ENCODE measurements at places on chromosomes 1 and 21.

- DNase-seq: no peak
Observed at GRCh38 chr1:212797681-212798080, 6.0 kb downstream of the TATDN3 start.

DNA sequence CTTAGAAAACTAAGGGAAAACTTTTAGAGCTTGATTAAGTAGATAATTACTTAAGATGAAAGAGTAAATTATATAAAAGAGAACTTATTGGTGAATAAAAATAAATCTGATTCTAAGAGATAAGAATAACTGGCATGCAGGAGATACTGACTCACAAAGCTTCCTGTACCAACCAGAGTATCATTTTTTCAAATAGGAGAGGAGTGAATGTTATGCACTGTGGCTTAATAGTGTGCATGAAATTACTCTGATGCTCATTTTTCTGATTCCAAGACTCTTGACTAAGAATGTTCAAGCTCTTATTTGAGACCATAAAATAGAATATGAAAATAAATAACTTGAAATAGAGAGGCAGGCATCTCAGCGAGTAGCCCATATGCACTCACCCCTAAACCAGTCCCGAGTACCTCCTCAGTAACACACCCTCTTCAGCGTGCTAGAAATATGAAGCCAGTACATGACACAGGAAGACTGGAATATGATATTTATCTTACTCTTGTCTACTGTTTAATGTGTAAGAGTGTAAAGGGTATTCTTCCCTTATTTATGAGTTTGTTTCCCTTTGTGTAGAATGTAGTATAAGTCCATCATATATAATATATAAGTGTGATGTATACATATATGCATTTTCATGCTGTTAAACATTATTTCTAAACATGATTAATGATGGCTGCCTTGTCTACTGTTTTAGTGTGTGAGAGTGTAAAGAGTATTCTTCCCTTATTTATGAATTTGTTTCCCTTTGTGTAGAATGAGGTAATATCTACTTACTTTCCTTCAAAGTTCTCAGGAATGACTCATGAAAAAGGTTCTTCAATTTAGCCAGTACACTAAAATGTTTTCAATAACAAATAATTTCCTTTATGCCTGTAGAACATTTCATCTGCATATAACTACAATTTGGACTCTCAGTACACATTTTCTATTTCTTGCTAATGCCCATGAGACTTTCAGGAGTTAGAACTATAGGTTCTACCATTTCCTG is 99.2 kb upstream of the PALMD start:
- DNase-seq: no peak

GRCh38 chr1:78619803-78620579 is at the start of gene IFI44L:
IFI44L (plus strand) TSS chr1:78620448; CDS start chr1:78627916, 7,468 bp downstream.
- DNase-seq: peak; percentile 63

GRCh38 chr1:214588963-214589597 is 13.9 kb upstream of the CENPF start:
- DNase-seq: no peak

GRCh38 chr1:94103608-94104007 is 17.3 kb downstream of the ABCA4 start:
- no peak for DNase-seq

- no peak for DNase-seq
Observed at GRCh38 chr1:2348346-2349325, 42.7 kb downstream of the MORN1 start.

DNA sequence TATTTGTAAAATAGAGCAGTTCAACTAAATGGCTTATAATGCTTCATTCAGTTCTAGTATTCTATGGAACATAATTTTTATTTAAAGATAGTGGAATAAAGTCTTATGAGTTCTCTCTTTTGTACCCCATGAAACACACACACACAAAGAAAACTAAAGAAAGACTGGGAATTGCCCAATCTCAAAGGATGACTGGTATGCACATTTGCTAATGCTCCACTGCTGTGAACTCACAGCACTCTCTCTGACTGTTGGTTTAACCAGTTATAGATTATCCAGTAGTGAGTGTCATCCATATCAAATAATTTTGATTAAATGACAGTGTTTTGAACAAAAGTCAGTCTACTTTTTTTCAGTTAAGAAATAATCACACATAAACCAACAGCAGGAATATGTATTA is 1082.4 kb upstream of the B3GALT2 start:
- no peak for DNase-seq

DNA sequence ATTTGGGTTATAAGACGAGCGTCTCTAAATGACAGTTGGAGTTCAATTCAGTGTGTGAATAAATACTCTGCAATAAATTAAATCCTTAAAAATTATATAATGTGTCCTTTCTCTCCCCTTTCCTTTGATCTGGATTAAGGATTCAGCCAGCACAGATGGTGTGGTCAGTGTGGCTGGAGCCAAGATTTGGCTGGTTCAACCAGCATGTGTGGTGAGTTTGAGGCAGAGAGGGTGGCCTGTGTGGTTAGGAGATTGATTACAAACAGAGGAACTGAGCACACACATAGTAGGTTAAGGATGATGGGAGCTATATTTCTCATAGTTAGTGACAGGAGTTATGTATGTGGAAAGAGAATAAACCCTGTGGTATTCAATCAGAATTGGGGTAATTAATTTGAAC is 14.2 kb upstream of the AMIGO1 start:
- DNase-seq: no peak

GRCh38 chr1:201309416-201309815 is 26.1 kb downstream of the PKP1 start:
- no peak for DNase-seq

DNA sequence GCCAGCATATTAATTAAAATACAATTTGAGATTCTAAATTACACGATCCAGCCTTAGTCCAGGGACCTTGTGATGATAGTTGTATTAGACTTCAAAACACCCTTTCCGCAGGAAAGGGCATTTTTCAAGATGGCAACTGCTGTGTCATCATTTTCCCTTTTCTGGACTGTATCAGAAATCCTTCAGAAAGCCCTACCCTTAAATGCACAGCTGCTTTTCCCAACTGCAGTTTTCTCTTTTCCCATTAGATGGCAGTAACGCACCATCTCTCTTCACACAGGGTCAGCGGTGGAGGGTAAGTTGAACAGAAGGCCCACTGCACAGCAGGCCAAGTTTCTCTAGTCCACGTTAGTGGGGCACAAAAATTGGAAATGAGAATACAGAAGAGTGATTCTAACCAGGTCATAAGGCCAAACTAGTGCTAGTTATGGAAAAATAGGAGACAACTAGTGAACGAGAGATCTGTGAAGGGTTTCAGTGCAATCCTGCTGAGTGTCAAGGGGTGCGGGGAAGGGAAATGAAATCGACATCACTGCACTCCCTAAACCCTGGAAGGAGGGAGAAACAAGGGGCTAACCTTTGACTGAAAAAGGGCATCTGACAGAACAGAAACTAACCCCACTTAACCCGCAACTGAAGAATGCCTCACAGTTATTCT is 22.1 kb upstream of the TDRD10 start:
- peak; percentile 61 for DNase-seq

GRCh38 chr1:112477550-112477949 is 31.2 kb upstream of the WNT2B start:
- DNase-seq: no peak

DNA sequence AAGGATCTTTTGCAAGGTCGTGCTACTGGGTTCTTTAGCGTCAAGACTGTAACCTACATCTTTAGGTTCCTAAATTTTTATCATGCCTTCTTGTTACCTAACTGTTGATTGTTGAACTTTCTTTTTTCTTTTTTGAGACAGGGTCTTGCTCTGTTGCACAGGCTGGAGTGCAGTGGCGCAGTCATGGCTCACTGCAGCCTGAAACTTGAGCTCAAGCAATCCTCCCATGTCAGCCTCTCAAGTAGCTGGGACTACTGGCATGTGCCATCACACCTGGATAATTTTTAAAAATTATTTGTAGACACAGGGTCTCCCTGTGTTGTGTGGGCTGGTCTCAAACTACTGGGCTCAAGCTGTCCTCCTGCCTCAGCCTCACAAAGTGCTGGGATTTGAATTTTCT is 52.9 kb downstream of the NFIA start:
- DNase-seq: no peak

- no peak for DNase-seq
Observed at GRCh38 chr1:198575798-198576641, 35.5 kb upstream of the ATP6V1G3 start.

GRCh38 chr1:41870076-41870562 is 48.6 kb downstream of the HIVEP3 start:
- DNase-seq: peak; percentile 16

- no peak for DNase-seq
Observed at GRCh38 chr1:206833801-206834200, 31.6 kb upstream of the IL20 start.

DNA sequence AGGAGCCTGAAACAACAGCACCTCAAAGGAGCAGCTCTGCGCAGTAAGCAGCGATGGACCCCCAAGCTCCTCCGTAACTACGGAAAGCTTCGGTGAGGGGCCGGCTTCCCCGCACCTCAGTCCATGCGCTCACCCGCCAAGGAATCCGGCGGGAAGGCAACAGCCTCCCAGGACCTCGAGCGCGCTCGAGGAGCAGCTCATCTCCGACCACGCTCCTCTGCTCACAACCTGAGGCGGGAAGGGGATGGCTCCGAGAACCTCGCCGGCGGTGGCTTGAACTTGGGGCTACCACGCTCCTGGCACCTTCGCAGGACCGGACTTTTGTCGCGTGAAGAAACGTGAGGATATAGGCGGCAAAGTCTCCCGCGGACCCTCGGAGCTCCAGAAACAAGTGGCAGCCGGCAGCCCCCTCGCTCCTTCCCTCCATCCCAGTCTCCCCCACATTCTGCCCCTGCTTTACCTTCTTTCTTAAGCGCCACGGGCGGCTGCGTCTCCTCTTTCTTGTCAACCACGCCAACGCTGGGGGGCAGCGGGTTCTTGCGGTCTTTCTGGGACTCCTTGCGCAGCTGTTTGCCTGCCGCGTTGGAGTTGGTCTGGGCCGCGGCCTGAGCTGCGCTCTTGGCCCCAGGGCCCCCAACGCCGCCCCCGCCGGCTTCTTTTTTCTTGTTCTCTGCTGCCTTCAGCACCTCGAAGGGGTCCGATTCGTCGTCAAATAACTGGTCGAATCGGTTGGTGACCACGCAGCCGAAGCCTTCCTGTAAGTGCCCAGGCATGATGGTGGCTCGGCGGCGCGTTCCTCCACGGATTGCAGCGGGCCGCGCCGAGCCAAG is 459 bp downstream of the SERBP1 start:
- peak; percentile 32 for DNase-seq

All from activated naive CD8-positive, alpha-beta T cell treated with anti-CD3 and anti-CD28 coated beads for 36 hours (primary cell).